ENCODE measurements at places on chromosomes 7 and 10.

DNA sequence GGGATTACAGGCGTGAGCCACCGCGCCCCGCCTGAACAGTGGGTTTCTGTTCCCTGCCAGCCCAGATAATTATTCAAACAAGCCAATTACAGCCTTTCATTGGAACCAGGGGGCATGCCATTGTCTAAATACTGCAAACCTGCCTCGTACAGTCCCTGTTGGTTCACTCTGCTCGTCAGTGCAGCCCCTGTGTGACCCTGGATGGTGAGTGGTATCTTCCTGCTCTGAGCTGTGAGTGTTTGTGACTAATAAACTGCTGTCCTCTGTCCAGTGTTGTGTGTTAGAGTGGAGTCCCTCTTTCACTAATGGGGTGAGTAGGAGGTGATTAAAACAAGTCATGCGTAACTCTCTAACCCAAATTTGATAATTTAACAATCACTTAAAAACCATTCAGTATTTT lies 176.5 kb upstream of the FAM3C start:
- DNase-seq: no peak

GRCh38 chr7:104175361-104175984 lies 32.3 kb downstream of the ORC5 start:
- no peak for DNase-seq

DNA sequence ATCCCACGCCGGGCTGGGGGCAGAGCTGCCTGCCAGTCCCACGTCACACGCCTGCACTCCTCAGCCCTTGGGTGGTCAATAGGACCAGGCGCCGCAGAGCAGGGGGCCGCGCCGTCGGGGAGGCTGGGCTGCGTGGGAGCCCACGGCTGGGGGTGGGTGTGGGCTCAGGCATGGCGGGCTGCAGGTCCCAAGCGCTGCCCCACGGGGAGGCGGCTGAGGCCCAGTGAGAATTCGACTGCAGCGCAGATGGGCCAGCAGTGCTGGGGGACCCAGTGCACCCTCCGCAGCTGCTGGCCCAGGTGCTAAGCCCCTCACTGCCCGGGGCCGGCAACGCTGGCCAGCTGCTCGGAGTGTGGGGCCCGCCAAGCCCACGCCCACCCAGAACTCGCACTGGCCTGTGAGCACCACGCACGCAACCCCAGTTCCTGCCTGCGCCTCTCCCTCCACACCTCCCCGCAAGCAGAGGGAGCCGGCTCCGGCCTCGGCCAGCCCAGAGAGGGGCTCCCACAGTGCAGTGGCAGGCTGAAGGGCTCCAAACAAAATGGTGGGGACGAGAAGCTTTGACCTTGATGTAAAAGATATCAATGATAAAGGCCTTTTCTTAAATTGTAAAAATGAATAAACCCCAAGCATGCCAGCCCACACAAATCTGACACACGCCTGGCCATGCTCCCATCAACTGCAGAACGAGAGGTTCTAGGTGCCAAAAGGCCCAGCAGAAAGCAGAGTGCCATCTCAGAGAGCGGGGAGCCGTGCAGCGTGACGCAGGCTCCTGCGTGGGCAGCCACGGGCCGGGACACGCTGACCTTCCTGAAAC lies 255.5 kb downstream of the MAD1L1 start:
- no peak for DNase-seq

- no peak for DNase-seq
Observed at GRCh38 chr10:110524859-110525232, 27.1 kb downstream of the DUSP5 start.

DNA sequence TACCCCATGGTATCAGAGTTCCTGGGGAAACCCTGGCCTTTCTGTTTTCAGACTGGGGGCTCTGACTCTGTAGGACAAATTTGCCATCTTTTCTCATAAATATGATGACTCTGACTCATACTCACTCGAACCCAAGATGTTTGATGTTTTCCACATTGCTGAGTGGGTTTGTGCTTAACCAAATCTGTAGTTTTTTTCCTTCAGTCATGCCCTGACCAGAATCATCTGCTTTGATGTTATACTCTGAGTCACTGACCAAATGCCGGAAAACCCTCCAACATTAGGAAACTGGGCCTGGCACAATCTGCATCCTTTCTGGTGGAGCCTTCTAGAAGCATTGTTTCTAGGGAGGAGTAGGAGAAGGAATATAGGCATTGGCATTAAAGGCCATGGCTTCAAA lies 118.7 kb downstream of the C10orf105 start:
- DNase-seq: no peak

DNA sequence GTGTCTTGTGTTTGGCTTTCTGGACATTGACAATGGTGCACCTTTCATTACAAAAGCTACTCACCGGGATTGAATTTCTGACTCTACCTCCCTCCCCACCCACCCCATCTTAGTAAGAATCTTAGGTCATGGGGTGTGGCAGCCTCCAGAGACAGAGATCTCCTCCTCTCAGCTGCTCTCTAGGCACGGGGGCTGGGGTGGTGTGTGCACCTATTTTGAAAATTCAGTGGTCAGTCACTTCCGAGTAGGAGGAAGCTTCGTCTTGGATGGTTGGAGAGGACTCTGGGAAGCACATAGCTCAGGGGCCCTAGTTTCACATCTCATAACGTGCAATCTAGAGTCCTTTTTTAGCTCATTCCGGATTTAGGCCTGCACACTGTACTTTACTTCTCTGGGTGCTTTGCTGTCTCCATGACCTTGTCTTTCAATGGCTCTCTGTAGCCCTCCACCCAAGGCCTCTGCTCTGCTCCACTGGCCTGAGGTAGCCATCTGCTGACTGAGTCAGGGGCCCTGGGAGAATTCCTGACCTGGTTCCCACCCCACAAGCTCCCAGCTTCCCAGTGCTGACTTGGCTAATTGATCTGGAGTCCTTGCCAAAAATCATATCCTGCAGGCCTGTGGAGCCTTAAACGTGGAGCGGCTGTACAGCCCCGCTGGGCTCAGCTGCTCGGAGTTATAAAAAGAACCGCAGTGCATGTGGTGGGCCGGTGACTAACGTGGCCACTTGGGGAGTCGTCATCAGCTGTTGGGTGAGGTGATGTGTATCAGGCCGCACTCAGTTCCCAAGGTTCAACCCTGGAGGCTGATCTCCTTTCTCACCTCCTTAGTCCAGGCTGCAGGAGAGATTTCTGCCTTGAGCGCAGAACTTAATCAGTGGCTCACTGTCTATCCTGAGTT lies 19.3 kb upstream of the ADAMTS14 start:
- no peak for DNase-seq

DNA sequence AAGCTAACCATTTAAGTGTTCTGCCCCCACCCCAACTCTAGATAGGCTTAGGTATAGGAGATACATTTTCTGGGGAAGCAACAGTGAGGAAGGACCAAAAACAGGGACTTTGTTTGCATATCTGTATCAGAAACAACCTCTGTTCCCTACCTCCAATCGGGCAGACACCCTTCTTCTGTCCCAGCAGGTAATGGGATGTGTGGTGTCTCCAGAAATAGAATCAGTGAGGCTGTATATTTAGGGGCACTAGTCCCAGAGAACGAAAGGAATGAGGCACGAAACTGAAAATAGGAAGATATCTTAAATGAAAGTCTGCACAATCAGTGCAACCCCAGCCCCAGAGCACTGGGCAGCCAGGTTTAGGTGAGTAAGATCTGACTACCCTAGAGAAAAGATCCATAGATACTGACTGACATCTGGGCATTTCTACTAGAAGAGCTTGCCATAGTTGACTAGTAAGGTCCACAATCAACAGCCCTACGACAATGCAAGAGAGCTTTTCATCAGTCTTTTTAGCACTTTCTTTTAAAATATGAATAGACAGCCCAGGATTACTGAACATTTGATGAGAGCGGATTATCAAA lies 28.1 kb downstream of the PLEKHA1 start:
- no peak for DNase-seq

- no peak for DNase-seq
Observed at GRCh38 chr7:129646369-129647021, 35.0 kb downstream of the NRF1 start.

DNA sequence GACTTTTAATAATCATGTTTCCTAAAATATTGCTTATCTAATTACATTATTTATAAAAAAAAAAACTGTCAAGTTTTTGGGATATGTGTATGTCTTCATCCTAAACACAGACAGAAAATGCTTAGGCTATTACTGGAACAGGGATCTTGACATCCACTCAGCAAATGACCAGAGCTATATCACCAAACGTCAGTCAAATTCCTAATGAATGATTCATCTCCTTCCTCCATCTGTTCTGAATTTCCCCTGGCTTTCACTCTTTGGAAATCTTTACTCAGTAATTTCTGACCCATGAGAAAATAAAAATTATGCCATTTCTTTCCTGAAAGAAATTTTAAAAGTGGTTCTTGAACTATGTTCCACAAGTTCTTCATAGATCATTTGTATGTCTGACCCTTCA lies 552.4 kb upstream of the KCND2 start:
- no peak for DNase-seq

DNA sequence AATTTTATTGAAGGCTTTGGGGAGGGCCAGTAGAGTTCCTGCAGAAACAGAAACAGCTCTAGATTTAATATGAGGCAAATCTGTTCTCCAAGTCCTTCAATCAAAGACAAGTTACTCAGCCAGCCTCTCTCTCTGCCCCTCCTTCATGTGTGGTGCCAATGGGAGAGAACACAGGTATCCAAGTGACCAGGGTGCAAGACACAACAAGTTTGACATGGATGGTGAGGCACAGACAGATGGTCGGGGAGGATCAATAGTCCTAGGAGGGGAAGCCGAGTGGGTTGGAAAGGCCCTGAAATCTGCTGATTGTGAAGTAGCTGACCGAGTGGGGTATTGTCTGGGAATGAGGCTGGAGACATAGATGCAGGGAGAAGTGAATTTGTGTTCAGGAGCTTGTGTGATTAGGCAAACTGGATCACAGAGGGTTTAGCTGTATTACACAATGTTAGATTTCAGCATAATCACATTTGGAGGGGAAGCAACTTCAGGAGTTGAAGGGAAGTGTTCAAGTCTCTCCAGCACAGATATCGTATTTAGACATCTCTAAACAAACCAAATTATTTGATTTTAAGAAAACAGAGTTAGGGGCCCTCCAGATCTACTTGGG lies 1.5 kb downstream of the GIMAP1 start:
- DNase-seq: no peak

GRCh38 chr10:97318772-97319651 lies at the start of gene FRAT1:
Gene FRAT1 (plus strand): TSS chr10:97319271. CDS start chr10:97319454, 183 bp downstream.
- peak; percentile 94 for DNase-seq

GRCh38 chr10:12019283-12019971 lies 23.2 kb downstream of the UPF2 start:
- no peak for DNase-seq

DNA sequence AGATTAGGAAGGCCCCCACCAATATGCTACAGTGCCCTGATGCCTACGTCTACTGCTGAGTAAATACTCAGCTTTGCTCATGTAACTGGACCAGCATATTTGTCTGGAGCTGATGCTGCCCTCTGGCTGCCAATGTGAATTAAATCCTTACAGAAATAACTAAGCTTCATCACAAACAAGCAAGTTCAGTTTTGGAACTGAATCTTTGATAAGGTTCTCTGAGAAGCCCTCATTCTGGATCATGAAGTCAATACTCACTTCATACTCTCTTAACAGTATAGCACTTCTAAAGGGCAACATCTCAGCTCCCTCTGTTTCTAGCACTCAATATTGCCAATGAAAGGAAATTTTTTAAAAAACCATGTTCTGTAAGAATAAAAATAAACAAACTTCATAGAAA lies 246.7 kb downstream of the ETV1 start:
- peak; percentile 7 for DNase-seq

DNA sequence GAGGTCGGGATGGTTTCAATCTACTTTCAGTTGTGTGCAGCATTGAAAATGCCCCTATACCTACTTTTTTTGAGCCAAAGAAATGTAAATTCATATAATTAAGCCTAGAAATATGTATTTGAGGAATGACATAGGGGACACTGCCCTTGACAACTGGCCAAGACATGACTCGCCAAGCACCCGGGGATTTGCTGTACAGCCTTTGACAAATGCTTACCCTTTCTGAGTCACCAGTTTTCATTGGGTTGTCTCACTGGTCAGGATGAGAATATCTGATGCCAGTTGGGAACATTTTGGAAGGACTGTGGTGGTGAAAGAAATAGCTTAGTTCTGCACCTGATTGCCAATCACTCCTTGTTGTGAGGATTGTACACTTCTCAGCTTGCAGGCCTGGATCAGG lies 166.8 kb upstream of the HABP2 start:
- DNase-seq: no peak

- no peak for DNase-seq
Observed at GRCh38 chr10:6035931-6036575, 26.1 kb downstream of the IL2RA start.

GRCh38 chr10:12418725-12419261 lies 69.4 kb downstream of the CAMK1D start:
- no peak for DNase-seq

DNA sequence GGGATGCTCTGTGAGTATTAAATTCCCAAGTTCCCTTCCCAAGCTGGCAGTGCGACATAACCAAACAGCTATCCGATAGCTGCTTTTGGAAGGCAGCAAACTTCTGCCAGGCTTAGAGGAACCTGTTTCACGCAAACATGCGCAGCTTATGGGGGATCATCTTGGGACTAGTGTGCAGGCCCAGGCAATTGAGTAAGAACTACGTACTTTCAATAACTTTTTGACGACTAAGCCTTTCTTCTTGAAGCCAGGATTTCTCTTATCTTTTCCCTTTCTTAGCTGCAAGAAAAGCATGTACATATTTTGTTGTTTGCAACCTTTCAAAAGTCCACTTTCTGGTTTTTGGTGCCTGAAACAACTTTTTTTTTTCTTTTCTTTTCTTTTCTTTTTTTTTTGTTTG lies 28.7 kb upstream of the SEPHS1 start:
- no peak for DNase-seq

GRCh38 chr10:1932692-1933094 lies 195.4 kb upstream of the ADARB2 start:
- DNase-seq: peak; percentile 22

- DNase-seq: no peak
Observed at GRCh38 chr7:15916681-15917380, 230.3 kb upstream of the MEOX2 start.

- DNase-seq: no peak
Observed at GRCh38 chr7:134730411-134730829, 49.0 kb upstream of the CALD1 start.

GRCh38 chr7:94656925-94657731 lies 1.2 kb upstream of the SGCE start:
- DNase-seq: peak; percentile 23

- DNase-seq: no peak
Observed at GRCh38 chr10:102683736-102684135, 30.5 kb downstream of the ARL3 start.

- no peak for DNase-seq
Observed at GRCh38 chr7:130329681-130330080, 14.9 kb upstream of the CPA5 start.

DNA sequence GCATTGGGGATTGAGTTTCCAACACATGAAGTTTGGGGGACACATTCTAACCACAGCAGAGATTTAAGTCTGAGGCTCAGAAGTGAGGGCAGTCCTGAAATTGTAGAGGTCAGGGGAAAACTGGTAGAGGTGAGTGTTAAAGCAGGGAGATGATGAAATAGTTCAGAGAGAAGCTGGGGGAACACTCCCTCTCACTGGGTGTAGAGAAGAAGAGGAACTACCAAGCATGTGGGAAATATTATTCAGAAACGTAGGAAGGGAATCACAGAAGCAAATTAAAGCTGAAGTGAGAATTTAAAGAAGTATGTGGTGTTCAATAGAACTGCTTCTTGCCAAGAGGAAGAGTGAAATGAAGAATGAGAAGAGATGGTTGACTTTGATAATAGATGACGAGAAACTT lies 121.5 kb upstream of the FAM3C start:
- DNase-seq: no peak

Measured in hematopoietic multipotent progenitor cell (in vitro differentiated cells).